ENCODE measurements at places on chromosomes 4 and X. TPM values are rescaled to one million over a fixed set of nuclear protein-coding genes. Genes with fewer than 3 reads are reported as not detected.

The CENPVL1 gene
- polyA plus RNA-seq, result 0.92 TPM

The RNF4 gene
- polyA plus RNA-seq, result 39.4 TPM

The ADH6 gene
- polyA plus RNA-seq, result not detected

The AR gene
- polyA plus RNA-seq, result 4.4 TPM

The NXF2 gene
- not detected for polyA plus RNA-seq

The FRG1 gene
- 110 TPM for polyA plus RNA-seq

The PLK4 gene
- polyA plus RNA-seq, result 0.73 TPM

The SLC10A6 gene
- not detected for polyA plus RNA-seq

The AMBN gene
- not detected for polyA plus RNA-seq

The TNIP3 gene
- 0.73 TPM for polyA plus RNA-seq

The MCTS1 gene
- 203 TPM for polyA plus RNA-seq

The RHOXF2B gene
- 0.36 TPM for polyA plus RNA-seq

The FABP2 gene
- 0.38 TPM for polyA plus RNA-seq

The CT47B1 gene
- not detected for polyA plus RNA-seq

The TCEAL5 gene
- 28.3 TPM for polyA plus RNA-seq

The AKAP14 gene
- 0.51 TPM for polyA plus RNA-seq

The BEX3 gene
- polyA plus RNA-seq, result 2,370 TPM

The IL13RA1 gene
- polyA plus RNA-seq, result 1.7 TPM

The AADAT gene
- 0.22 TPM for polyA plus RNA-seq

The FAM53A gene
- polyA plus RNA-seq, result not detected

The UGT2B10 gene
- not detected for polyA plus RNA-seq

The KLHL8 gene
- 18.0 TPM for polyA plus RNA-seq

The GPRASP1 gene
- polyA plus RNA-seq, result 45.9 TPM

The CENPVL2 gene
- polyA plus RNA-seq, result 0.35 TPM

The SPANXN4 gene
- polyA plus RNA-seq, result not detected

The ANKRD37 gene
- polyA plus RNA-seq, result 17.7 TPM

The TNMD gene
- not detected for polyA plus RNA-seq

The UGT8 gene
- 15.4 TPM for polyA plus RNA-seq

The CHRDL1 gene
- polyA plus RNA-seq, result 106 TPM

The RENBP gene
- polyA plus RNA-seq, result not detected
